ENCODE measurements at places on chromosomes 1 and 21.

DNA sequence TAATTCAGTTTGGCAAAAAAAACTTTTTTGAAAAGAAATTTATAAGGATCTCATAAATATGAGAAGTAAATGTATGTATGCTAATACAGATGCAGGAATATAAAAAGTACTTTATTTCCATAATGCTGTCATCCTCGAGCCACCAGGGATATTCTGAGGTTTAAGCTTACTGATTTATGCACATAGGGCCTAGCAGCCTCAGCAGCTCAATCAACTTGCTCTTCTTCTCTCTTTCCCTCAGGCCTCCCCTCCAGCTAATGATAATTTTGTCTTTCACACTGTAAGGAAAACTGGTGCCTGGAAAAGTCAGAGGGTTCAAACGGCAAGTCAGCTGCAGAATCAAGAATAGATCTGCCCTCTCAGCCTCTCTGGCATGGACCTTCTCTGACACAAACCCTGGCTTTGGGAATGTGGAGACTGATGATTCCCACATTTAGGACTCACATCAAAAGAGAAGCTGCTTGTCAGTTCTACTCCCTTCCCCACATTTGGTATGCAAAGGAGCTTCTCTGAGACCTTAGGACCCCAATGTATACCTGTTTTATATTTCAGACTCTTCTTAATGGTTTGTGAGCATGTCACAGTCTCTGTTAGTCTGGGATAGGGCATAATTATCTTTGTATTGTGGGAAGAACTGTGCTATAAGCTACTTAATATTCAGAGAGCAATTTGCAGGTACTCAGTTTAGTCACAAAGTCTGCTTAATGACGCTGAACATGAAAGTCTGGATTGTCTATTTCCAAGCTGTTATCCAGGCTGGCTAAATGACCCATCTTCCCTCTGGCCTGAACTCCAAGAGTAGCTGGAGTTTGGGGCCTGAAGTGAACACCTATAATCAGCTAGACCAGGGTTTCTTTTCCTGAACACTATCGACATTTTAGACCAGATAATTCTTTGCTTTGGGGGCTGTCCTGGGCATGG lies 52.1 kb upstream of the DIPK1A start:
- DNase-seq = no peak

- DNase-seq = peak; percentile 53
Measured at GRCh38 chr1:162835157-162835899, 25.6 kb downstream of the CCDC190 start.

DNA sequence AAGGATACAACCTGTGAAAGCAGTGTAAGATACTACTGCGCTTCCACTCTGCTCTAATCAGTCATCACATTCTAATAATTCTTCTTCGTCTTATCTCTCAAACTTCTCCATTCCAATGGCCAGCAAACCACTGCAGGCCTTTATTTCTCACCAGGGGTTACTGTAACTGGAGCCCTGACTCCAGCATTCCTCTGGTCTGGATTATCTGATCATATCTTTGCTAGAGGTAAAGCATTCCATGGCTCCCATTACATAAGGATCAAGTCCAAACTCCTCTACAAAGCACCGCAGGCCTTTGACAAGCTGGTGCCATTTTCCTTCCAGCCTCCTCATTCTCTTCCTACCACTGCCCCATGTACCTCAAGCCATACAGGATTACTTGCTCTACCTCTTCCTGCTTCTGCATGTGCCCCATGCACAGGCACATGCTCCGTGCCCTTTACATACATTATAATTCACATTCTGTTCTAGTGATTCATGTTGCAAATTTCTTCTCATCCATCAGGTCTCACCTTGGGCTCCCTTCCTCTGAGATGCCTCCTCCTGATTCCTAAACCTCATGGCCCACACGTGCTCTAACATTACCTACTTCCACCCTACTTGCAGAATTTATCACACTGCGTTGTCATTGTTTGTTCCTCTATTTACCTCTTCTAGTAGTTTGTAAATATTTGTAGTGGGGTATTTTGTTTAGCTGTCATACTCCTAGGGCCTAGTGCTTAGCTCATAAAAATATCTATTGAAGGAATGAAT lies 9.3 kb upstream of the SERBP1 start:
- no peak for DNase-seq

DNA sequence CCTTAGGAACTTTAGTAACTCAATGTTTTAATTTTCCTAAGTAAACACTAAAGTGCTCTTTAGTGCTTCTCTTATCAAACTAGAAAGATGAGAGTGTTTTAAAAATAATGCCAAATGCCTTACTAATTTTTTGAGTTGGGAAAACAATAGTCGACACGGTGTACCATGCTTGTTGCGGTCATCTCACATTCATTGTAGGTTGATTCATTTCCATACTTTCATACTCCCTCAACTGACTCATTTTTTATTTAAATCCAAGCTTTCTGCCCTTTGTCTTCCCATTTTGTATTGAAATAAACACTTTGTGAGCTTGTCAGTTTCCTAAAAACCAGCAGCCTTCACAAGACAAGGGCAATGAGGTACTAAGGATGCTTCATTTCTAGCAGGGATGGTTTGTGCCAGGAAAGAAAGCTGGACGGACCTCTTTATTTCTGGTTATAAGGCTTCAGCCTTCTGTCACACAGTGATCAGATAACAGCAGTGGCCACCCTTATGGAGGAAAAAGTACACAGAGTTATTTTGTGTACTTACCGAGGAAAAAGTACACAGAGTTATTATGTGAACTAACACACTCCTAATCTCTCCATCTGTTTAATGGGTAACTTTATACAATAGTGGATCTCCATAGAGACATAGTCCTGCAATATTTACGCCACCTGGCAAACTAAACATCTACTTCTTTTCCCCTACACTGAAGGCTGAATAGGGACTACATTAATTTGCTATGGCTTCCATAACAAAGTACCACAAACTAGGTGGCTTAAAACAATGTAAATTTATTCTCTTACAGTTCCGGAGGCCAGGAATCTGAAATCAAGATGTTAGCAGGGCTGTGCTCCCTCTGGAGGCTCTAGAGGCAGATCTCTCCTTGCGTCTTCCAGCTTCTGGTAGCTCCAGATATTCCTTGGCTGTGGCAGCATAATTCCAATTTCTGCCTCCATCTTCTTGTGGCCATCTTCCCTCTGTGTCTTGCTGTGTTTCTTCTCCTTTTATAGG lies 13.0 kb upstream of the CCDC190 start:
- no peak for DNase-seq

DNA sequence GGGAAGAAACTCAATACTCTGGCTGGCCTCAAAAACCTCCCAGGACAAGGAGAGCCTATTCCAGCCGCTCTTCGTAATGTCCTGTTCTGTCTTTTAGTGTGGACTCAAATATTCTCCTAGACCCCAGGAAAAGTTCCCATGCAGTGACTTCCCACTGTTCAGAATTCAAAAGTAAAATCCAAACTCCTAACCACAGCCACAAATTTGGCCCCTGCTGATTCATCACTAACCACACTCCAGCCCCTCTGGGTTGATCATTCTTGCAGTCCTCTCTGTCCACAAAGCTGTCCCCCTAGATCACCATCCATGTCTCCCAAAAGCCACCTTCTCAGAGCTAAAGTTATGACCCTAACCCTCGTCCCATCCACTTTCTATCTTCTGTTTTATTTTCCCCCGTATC lies 5.1 kb downstream of the CTNNBIP1 start:
- no peak for DNase-seq

DNA sequence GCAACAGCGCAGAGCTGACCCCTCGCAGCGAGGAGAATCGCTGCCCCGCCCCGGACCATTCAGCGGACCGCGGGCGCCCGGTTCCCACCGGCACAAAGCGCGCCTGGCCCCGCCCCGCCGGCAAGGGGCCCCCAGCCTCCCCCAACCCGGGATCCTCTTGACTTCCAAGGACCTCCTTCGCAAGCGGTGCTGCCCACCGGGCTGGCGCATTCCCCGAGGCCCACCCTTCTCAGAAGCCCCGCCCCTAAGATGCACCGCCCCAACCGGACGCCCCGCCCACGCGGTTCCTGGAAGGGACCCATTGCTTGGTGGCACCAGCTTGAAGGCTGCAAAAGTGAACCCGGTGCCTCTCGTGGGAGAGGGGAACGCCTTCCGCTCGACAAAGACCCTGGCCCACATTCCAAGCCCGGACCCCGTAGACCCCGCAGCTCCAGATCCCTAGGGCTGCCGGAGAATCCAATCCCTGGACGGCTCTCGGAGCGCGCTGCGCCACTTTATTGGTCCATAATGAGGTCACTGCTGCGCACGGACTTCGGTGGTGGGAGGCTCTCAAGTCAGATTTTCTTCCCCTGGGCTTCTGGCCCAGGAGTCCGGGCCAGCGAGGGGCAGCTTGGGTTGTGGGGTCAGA lies 2.0 kb downstream of the HES3 start:
- peak; percentile 80 for DNase-seq

DNA sequence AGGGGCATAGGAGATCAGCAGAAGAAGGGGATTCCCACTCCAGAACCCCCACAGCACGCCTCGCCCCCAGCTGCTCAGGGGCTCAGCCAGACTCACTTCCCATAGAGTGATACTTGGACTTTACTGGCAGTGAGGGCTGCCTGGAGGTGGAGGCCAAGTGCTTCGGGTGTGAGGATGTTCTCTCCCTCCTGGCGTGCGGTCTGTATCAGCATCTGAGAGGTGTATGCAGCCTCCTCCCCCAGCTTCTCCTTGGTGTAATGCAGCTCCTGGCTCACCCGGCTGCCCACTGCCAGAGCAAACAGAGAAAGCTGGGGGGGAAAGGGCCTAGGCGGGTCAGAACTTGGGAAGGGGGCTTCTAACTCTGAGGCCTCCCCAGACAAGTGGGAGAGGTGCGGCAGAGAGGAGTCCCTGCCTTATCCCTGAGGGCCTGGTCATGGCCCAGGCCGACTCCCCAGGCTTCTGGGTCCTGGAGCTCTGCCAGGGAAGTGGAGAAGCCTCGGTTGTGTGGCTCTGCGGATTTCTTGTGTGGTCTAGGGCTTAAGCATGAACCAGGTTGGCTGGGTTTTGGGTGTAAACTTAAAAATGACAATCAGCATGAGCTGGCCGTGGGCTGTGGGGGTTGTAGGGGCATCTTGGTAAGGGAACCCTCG lies 10.9 kb downstream of the PTCH2 start:
- no peak for DNase-seq

GRCh38 chr1:14994841-14995437 lies 158.6 kb upstream of the TMEM51 start:
- DNase-seq = no peak

GRCh38 chr1:182587093-182587492 lies 2.0 kb downstream of the RNASEL start:
- no peak for DNase-seq

GRCh38 chr1:113579256-113580018 lies 179.8 kb downstream of the PHTF1 start:
- DNase-seq = no peak

- no peak for DNase-seq
Measured at GRCh38 chr1:166151804-166152203, 15.0 kb downstream of the FAM78B start.

GRCh38 chr1:6412896-6413295 lies 6.8 kb downstream of the HES2 start:
- DNase-seq = no peak

DNA sequence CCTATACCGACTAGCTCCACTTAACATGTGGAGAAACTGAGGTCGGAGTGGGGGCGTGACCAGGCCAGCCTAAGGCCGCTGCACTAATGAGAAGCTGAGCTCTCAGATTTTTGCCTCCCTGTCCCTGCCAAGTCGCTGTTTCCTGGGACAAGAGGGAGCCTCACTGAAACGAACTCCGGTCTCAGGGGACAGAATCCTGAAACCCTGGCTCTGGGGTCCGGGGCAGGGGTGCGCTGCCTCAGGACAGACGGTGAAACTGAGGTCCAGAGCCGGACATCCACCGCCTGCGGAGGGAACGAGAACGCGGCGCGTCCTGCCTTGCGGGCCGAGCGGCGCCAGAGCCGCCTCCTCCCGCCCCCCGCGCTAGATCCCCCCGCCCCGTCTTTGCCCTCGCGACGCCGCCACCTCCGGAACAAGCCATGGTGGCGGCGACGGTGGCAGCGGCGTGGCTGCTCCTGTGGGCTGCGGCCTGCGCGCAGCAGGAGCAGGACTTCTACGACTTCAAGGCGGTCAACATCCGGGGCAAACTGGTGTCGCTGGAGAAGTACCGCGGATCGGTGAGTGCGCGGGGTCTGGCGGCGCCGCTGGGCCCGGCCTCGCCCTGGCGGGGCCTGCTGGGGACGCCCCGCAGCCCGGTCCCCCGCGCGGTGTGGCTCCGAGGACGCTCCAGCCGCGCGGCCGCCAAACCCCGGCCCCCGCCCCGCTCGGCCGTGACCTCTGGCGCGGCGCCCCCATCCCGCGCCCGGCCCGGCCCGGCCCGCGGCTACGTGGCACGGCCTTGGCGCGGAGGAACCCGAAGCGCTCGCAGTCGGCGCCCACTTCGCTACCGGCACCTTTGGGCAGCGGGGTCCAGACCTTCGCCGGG lies at the start of gene GPX7:
TSS of gene GPX7 (plus strand) at position 381 of the 865 bp plus-strand sequence. CDS start at position 420, 39 bp downstream.
- DNase-seq = peak; percentile 81

GRCh38 chr1:148373192-148373925 lies 109.7 kb downstream of the PPIAL4G start:
- DNase-seq = no peak

- peak; percentile 32 for DNase-seq
Measured at GRCh38 chr21:38505654-38506523, 7.6 kb upstream of the ERG start.

DNA sequence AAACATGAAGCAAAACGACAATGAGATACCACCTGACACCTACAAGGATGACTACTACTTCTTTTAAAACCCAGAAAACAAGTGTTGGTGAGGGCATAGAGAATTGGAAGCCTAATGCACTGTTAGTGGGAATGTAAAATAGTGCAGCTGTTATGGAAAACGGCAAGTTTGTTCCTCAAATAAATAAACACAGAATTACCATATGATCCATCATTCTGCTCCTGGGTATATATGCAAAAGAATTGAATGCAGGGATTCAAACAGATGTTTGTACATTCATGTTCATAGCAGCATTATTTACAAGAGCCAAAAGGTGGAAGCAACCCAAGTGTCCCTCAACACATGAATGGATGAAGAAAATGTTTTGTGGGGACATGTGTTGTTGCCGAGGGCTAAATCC lies 1.4 kb upstream of the S100A8 start:
- no peak for DNase-seq

DNA sequence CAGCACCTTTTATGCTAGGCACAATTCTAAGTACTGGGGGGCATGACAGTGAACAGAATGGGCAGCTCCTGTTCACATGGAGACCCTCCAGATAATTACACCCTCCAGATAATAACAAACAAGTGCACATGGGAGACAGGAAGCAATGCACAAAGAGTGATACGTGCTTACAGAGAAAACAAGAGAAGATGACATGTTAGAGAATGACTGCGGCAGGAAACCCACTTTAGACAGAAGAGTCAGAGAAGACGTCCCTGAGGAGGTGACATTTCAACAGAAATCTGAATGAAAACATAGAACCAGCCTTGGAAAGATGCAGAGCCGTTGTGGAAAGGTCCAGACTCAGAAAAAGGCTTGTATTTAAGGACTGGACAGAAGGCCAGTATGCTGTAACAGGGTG lies 54.7 kb upstream of the ARTN start:
- no peak for DNase-seq
